ENCODE measurements at places on chromosomes 4 and X. TPM values are rescaled to one million over a fixed set of nuclear protein-coding genes. Genes with fewer than 3 reads are reported as not detected.

GRCh38 chr4:135164601-135165000, 963.0 kb upstream of the PABPC4L start:
- no peak for DNase-seq

GRCh38 chr4:107987916-107988762, 1.6 kb upstream of the HADH start:
- DNase-seq = no peak

- no peak for DNase-seq
These were observed 50.9 kb upstream of the ADRA2C start for GRCh38 chr4:3715061-3715854.

DNA sequence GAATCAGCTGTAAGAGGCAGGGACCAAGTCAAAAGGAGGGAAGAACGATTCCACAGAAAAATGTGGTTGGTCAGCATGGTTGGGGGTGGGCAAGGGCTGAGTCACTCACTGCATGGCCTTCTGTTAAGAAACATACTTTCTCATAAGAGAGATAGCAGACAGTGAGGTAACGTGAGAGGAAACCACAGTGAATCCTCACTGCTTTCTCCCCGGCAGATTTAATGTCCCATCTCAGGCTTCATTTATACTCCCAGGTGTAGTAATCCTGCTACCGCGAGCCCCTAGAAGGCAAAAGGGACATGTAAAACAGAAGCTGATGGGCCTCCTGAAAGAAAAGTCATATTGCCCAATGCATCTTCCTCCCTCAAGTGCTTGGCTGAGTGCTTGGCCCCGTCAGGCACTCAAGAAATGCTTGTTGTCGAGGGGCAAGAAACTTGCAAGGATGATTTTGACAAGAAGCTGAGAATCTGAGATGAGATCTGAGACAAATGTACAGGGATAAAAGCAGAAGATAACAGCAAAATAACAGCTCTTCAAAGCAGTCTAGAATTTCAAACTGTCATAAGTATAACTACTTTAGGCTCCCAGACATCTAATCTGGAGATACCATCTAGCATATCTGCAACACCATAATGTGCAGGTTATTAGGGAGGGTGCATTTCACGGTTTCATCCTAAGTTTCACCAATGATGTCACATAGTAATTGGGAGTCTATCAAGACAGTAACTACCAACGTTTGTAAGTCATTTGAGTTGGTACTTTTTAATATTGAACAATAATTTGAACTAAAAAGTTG, 40.2 kb downstream of the SH3KBP1 start:
- no peak for DNase-seq

- DNase-seq = no peak
These were observed 260.7 kb downstream of the INPP4B start for GRCh38 chr4:142585411-142585810.

DNA sequence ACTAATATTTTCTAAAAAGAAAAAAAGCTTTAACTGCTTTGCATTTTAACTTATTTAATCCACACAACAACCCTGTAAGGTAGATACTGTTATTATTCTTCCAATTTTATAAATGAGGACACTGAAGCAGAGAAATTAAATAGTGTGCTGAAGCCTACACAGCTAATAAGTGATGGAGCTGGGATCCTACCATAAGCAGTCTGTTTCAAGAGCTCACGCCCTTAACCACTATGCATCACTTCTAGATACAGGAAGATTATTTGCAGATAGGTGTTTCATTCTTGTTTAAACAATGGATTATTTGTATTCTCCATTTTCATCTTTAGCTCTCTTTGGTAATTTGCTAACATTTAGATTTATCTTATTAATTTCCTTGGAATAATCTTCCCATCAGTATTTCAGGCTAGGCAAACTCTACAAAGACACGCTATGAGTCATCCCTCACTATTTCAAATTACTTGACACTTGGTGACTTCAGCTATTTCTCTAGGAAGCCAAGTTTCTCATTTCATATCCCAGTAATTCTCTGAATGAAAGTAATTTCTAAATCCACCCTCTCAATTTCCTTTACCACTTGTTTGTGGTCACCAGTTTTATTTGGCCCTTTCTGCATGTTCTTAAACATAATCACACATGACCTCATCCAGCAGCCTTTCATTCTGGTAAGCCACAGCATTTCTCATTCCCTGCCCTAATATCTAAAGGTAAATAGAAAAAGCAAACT, 67.3 kb downstream of the ASB9 start:
- no peak for DNase-seq

GRCh38 chr4:38723726-38724474, 58.9 kb downstream of the TLR10 start:
- DNase-seq = no peak

DNA sequence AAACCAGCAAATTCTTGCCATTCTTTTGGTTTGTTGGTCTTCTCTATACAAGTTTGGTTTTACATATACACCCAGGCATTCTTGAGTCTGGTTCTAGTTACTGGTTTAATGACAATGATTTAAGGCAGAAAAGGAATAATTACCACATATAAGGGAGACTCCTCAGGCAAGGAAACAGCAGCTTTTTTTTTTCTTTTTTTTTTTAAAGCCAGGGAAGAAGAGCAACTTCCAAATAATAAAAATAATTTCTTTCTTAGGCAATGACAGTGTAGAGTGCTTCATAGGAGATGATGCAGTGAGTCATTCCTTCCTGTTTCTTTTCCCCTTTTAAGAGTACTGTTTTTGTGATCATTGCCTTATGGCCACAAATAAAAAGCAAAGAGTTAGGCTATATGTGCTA, 289.7 kb downstream of the DKK2 start:
- DNase-seq = no peak

DNA sequence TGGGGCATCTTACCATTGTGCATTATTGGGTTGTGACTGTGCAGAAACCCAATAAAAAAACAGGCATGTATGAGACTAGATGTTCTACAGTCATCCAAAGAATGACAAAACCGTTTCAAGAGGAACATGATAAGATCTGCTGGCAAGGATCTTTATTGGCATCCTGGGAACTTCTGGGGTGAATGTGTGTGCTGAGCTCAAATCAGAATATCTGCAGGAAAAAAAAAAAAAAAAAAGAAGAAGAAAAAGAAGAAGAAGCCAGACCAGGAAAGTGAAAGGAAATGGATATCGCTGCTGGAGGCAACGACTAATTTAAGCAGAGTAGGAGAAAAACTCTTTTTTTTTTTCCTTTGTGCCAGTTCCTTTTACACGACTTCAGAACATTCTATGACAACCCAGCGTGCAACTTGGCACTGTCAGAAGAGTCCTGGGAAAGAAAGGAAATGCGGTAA, 484.2 kb upstream of the BOD1L1 start:
- no peak for DNase-seq

DNA sequence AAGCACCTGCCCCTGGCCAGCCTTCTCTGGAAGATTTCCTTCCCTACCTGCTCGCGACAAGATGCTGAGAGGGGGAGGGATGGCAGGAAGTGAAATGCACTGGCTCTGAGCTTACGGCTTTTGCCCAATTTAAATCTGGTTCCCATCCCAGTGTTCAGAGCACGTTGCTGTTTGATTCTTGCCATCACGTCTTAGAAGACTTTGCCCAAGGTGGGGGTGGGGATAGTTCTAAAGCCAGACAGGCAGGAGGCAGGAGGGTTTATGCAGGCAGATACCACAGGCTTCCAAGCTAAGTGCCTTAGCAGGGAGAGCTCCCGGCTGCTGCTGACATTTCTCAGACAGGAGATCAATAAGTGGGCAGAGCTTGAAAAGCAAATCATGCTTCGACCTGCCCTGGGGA, 393.9 kb downstream of the MID1IP1 start:
- no peak for DNase-seq

- no peak for DNase-seq
These were observed 131.9 kb downstream of the SCLT1 start for GRCh38 chr4:128961405-128961804.

DNA sequence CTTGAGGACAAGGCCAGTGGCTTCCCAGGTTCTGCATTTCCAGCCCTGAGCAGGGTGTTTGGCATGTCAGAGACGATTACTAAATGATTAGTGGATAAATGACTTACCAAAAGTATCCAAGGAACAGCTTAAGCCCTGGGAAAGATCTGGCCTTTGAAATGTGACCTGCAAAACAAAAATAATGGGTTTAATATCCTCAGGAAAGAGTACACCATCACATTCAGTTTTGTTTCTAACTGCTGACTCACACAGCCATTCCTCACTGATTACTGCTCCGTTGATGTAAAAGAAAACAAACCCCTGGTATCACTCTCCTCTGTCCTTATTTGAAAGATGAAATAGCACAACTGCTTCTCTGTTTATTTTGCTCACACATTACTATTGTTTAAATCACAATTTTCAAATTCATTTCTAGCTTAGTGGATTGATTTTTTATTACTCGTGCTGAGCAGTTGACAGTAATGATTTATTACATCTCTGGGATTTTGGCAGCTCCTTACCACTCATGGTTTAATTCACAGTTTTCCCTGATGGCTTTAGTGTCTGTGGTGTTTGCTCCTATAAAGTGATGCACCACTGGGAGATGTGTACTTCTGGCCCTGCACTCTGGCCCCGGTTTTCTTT, 117.0 kb downstream of the CBLL2 start:
- DNase-seq = no peak

- peak; percentile 22 for DNase-seq
These were observed 83.9 kb upstream of the RAI2 start for GRCh38 chrX:17944833-17945497.

DNA sequence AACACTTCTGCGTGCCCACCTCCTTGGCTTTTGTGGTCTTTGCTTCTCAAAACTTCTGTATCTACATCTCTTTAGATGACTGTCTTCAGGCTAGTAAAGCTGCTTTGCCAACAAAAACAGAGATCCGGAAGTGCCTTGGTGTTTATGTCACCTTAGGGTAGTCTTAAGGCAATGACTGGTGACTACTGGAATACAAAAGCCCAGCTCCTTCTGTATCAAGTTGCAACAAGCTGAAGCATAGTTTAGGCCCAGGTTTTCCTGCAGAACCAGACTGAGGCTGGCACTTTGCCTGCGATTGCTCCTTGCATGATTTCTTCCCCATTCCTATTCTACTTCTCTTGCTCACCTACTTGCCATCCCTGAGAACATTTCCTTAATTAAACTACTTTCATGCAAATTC, 333.8 kb downstream of the DMD start:
- no peak for DNase-seq

DNA sequence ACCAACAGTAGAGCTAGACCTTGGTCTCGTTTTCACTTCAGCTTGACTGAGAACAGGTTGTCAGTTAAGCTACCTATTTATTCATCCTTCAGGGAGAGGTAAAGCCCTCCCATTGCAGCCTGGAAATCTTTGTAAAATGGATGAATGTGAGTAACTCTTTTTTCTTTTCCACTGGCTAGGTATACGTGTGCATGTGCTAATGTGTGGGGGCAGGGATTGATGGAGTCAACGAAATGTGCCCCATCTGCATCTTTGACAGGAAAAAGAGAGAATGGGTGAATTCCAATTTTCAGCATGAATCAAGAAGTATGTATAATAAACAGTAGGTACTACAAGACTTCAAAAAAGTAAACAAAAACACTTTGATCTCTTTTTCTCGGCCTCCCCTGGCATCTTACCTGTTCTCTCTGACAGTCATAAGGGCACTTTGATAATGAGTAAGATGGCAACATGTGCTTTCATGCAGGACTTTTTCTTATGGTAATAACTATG, at the start of gene IL21:
TSS of gene IL21 (minus strand) at position 51 of the 492 bp plus-strand sequence. CDS start 55 bp downstream, outside the sequence.
- DNase-seq = no peak

DNA sequence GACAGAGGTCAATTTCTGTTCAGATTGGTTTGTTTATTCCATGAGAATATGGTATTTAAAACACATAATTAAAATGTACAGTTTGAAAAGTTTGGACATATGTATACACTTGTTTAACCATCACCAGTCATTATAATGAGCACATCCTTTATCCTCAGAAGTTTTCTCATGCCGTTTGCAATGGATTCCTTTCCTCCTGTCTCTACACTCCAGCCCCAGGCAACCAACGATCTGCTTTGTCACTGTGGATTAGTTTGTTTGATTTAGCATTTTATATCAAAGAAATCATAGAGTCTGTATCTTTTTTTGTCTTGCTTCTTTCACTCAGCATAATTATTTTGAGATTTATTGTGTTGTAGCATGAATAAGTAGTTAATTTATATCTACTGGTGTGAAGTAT, 243.0 kb upstream of the TRAM1L1 start:
- DNase-seq = no peak

DNA sequence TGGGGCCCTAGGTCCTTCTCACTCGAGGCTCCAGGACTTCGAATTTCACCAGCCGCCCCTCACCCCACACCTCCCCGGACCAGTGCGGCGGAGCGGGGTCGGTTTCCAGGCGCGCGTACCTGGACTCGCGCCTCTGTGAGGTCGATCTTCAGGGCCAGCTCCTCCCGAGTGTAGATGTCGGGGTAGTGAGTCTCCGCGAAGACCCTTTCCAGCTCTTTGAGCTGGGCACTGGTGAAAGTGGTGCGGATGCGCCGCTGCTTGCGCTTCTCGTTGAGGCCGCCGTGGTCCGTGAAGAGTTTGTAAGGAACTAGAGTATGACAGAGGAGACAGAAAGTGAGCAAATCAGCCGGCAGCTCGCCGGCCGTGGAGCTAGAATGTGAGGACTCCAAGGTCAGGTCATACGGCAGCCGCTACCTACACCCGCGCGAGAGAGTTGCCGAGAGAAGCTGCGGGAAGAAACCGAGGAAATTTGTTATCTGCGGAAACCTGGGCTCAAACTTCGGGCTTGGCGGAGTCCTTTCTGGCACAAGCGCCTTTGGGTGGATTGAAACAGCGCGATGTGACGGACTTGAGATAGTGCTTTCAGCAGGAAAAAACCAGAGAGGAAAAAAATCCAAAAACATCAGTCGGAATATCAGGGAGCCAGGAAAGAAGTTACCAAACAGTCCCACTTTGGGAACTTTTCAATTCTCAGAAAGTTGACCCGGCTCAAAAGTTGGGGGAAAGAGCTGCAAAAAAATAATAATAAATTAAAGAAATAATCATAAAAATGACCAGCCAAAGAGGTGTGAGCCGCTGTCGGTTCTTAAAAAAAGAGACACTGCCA, 1.1 kb downstream of the PHOX2B start:
- DNase-seq = no peak

DNA sequence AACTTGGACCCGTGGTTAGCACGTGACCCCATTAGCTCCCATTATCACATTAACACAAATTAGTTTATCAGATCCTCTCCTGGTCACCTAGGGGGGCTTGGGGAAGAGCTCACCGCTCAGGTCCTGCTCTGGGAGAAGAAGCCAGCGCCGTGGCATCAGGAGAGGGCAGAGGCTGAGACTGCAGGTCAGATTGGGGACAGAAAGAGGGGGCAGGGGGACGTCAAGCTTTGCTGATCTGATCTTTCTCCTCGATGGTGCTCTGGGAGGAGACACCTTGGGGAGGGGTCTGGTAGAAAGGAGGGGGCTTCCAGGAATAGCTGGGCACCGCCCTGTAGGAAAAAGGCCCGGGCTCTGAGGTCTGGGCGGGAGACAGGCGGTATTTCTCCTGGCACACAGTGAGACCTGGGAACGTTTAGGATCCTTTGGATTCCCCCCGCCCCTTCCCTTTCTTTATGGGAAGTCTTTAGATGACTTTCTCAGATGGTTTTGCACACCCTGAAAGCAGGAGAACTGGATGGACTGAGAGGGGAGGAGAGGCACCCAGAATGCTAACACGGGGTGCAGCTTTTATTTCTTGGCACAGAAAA, 9.1 kb upstream of the ELF4 start:
- no peak for DNase-seq

KIT gene
- 0.79 TPM for total RNA-seq

SORCS2 gene
- total RNA-seq = not detected

NIPAL1 gene
- 0.57 TPM for total RNA-seq

GPR50 gene
- total RNA-seq = not detected

PARM1 gene
- total RNA-seq = not detected

NAP1L2 gene
- 2.2 TPM for total RNA-seq

PFKFB1 gene
- 0.64 TPM for total RNA-seq

SOX3 gene
- not detected for total RNA-seq

GDPD2 gene
- 0.22 TPM for total RNA-seq

APLN gene
- 0.25 TPM for total RNA-seq

HSFX3 gene
- not detected for total RNA-seq
